ENCODE measurements at places on chromosomes 4 and X. TPM values are rescaled to one million over a fixed set of nuclear protein-coding genes. Genes with fewer than 3 reads are reported as not detected.

Gene RNF175
- 34.6 TPM for total RNA-seq

Gene SPANXB1
- not detected for total RNA-seq

Gene G6PD
- total RNA-seq = 44.6 TPM

Gene OFD1
- 36.0 TPM for total RNA-seq

DNA sequence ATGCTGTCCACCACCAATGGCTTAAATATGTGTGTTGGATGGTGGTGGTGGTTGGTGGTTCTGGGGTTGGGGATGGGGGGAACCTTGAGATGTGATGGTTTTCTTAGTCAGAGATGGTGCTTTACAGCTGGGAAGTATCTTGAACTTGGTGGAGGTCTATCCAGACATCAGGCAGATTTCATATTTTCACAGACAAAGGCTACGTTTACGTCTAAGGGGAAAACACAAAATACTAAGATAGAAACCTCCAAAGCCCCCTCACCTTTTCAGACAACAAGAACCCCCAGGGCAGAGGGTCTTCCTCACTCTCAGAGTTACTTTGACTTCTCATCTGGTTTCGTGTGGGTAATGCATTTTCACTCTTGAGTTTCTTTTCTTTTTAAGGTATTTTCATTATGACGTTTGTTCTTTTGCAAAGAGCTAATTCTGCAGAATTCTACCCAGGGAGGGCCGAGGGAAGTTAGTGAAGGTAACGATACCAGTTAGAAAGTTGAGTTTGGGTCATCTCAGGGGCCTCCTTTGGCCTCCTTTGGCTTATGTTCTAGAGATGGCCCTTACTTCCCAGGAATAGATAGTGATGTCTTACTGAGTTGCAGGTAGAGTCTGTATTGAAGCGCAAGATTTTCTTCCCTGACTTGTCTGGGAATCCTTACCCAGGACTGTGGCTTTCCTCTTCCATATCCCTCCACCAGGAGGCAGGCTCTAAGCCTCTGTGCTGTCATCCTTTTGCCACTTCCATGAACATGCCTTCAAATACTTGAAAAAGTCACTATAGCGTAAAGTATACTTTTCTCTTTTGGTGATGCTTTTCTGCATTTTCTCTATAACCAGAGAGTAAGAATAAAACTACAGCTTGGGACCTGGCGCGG, 31.9 kb downstream of the RHOH start:
- no peak overlapping the region for H3K4me3 ChIP-seq
- DNase-seq = peak; percentile 36
- H3K36me3 ChIP-seq = no peaks in the 10 kb centered on the region
- peaks cover 6% of the 10 kb centered on the region for H3K4me1 ChIP-seq
- H3K27ac ChIP-seq = no peak overlapping the region
- no peaks in the 10 kb centered on the region for H3K27me3 ChIP-seq

- H3K27me3 ChIP-seq = no peaks in the 10 kb centered on the region
- no peak overlapping the region for H3K4me3 ChIP-seq
- no peaks in the 10 kb centered on the region for H3K4me1 ChIP-seq
- DNase-seq = no peak
Measured at GRCh38 chr4:14018191-14018853, 390.8 kb upstream of the BOD1L1 start.

DNA sequence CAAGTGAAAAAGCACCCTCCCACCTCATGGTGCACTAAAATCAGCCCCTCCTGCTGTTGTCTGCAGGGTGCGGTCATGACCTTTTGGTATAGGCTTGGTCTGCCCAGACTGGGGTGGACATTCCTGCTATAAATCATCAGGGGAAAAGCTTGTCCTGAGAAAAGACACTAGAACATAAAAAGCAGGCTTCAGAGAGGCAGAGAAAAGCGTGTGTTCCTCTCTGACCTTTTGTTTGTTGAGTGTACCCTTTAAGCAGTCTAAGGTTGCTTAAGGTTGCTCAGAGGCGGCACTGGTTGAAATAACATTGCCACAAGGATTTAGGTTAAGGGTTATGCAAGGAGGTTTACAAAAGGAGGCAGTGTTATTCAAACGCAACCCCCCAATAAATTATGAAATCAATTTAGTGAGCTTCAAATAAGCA, 43.5 kb downstream of the CCDC158 start:
- H3K27me3 ChIP-seq = no peaks in the 10 kb centered on the region
- H3K4me3 ChIP-seq = no peak overlapping the region
- DNase-seq = peak; percentile 25

DNA sequence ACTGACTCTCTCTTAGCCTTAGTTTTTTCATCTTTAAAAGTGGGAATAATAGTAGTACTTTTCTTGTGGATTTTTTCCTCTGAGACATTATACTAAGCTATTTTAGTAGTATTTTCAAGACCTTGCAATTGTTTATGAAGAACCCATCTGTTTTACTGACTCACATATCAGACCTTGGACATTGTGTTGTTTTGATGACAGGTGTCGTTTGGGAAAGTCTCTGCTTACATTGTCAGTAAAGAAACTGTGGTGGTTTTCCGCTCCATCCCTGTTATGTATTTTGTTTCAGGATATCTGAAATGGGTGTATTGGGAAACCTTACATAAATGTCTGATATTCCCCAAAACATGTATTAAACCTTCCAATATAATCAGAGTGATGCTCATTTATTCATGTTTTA, 92.2 kb downstream of the STIM2 start:
- no peaks in the 10 kb centered on the region for H3K27me3 ChIP-seq
- H3K27ac ChIP-seq = no peak overlapping the region
- no peak overlapping the region for H3K4me3 ChIP-seq
- DNase-seq = no peak
- H3K36me3 ChIP-seq = no peaks in the 10 kb centered on the region

- no peak overlapping the region for H3K27ac ChIP-seq
- H3K27me3 ChIP-seq = no peaks in the 10 kb centered on the region
- no peaks in the 10 kb centered on the region for H3K36me3 ChIP-seq
- no peak for DNase-seq
Measured at GRCh38 chr4:66032571-66032970, 362.3 kb upstream of the EPHA5 start.

DNA sequence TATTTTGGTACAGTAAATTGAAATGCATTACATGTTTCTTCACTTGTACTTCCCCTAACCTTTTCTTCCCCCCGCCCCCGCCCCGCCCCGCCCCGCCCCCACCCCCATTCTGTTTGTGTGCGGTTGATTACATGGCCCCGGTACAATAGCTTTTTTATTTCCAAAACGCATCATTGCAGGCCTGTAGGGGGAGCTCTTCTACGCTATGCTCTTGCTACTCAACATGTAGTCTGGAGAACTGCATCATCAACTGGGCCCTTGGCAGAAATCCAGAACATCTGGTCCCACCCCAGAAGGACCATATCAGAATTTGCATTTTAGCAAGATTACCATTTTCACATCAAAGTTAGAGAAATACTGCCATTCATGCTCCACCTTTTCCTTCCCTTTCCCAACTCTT, 333.3 kb upstream of the DDX53 start:
- peak; percentile 29 for DNase-seq
- H3K36me3 ChIP-seq = no peaks in the 10 kb centered on the region
- H3K27ac ChIP-seq = no peak overlapping the region
- no peak overlapping the region for H3K4me3 ChIP-seq

GRCh38 chr4:40395166-40395900, 60.2 kb downstream of the CHRNA9 start:
- H3K27me3 ChIP-seq = no peaks in the 10 kb centered on the region
- no peak overlapping the region for H3K27ac ChIP-seq
- DNase-seq = no peak
- peaks cover 17% of the 10 kb centered on the region for H3K4me1 ChIP-seq
- no peak overlapping the region for H3K4me3 ChIP-seq

DNA sequence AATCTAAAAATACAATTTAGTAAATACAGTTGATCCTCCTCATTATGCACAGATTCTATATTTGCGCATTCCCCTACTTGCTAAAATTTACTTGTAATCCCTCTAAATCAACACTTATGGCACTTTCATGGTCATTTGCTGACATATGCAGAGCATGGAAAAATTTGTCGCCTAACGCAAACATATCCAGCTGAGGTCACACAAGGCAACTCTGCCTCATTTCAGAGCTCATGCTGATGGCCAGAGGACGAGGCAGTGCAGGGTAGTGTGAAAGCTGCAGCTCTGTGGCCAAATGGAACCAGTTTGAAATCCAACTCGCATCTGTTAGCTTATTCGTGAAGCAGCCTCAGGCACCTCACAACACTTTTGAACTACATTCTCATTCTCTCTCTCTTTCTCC, 39.7 kb upstream of the KLHL2 start:
- no peak overlapping the region for H3K27ac ChIP-seq
- no peaks in the 10 kb centered on the region for H3K4me1 ChIP-seq
- H3K27me3 ChIP-seq = no peaks in the 10 kb centered on the region
- H3K4me3 ChIP-seq = no peak overlapping the region
- no peak for DNase-seq
